ENCODE measurements at places on chromosomes 7 and 10. TPM values are rescaled to one million over a fixed set of nuclear protein-coding genes. Genes with fewer than 3 reads are reported as not detected.

The NYAP1 gene
- total RNA-seq: 4.0 TPM

The C7orf25 gene
- 10.0 TPM for total RNA-seq

The GJD4 gene
- not detected for total RNA-seq

The AKR1C1 gene
- 0.31 TPM for total RNA-seq

DNA sequence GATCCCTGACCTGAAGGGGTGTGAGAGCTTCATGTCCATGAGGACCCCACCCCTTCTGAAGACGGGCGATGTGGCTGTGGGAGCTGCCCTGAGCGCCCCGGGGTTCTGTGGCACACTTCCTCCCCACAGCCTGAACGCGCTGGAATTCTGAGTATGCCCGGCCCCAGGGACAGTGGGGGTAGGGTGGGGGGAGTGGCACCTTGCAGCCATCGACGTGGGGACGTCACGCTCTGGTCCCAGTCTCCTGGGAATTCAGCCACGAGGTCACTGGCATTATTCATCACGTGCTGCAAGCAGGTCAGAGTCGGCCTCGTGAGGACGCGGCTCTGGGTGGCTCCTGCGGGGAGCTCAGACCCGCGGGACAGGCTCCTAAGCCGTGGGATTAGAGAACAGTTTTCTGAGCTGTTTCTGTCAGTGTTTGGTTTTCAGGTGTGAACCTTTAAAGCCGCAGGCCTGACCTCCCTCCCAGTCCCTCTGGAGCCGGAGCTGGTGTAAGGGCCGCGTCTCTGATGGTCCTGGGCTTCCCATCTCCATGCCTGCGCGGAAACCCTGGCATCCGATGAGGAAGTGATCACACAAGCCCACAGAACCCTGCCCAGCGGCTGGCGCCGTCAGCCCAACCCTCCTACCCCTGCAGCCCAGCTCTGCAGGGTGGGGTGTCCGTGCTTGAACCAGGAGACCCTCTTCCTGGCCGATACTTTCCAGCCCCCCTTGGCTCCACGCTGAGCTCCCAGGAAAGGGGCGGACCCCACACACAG lies 16.1 kb downstream of the GPR146 start:
- no peak for DNase-seq

GRCh38 chr10:34826857-34827766 lies 12.0 kb upstream of the PARD3 start:
- DNase-seq: no peak

- DNase-seq: no peak
Observed at GRCh38 chr7:14236834-14237233, 247.4 kb upstream of the ETV1 start.

- DNase-seq: no peak
Observed at GRCh38 chr7:102985176-102985783, 72.5 kb downstream of the LRRC17 start.

- DNase-seq: no peak
Observed at GRCh38 chr10:36373424-36374096, 731.5 kb upstream of the FZD8 start.

DNA sequence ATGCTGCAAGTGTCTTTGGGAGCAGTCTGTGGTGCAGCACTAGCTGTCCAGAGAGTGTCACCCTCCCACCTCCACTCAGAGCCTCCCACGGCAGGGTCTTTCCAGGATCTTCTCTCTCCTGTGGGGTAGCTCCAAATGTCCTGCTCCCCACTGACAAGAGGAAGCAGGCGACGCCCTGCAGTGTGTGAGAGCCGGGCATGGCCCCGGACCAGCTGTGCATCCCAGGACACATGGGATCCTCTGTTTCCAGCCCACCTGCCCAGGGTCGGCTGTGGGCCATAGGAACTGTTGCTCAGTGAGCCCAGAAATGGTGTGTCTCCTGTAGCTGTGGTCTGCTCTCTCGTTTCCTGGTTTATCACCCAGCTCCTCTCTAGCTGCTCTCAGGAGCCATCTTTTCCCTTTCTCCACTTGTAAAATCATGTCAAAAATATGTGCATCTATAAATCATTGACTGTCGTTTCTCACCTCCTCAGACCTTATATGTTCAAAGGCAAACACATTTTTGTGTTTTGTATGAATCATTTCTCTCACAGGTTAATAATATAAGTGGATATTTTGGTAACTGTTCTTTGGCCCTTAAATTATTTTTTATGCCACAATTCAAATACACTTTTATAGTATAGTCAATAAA lies 74.9 kb downstream of the VWC2 start:
- no peak for DNase-seq

DNA sequence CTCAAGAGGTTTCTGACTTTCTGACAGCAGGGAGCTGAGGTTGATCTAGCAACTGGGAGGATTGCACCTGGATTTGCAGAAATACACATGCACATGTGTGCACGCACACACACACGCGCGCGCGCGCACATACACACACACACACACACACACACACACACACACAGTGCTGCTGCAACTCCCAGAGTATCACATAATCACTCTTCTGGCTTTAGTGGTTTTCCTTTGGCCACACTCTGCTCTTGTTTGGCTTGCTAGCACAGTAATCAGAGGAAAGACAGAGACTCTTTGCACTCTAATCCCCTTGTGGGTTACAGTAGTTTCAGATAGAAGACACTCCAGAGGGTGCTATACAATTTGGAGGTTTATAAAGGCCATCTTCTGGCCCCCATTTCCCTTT lies 705.0 kb downstream of the AUTS2 start:
- DNase-seq: no peak

DNA sequence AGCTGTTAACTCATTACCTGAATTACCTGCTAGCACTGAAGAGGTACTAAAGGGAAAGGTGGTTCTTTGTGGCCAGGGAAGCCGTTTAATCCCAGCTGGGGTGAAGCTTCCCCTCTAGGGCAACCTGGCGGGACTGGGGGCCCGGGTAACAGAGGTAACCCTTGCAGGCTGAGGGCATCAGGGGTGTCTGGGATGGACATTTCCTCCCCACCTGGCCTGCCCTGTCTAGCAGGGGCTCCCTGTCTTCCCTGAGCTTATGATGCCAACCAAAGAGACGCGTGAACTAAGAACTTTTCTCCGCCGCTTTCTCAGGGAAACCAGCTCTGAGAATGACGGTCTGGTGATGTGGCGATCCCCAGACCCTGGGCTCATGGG lies 52.8 kb downstream of the UNC5B start:
- DNase-seq: no peak

DNA sequence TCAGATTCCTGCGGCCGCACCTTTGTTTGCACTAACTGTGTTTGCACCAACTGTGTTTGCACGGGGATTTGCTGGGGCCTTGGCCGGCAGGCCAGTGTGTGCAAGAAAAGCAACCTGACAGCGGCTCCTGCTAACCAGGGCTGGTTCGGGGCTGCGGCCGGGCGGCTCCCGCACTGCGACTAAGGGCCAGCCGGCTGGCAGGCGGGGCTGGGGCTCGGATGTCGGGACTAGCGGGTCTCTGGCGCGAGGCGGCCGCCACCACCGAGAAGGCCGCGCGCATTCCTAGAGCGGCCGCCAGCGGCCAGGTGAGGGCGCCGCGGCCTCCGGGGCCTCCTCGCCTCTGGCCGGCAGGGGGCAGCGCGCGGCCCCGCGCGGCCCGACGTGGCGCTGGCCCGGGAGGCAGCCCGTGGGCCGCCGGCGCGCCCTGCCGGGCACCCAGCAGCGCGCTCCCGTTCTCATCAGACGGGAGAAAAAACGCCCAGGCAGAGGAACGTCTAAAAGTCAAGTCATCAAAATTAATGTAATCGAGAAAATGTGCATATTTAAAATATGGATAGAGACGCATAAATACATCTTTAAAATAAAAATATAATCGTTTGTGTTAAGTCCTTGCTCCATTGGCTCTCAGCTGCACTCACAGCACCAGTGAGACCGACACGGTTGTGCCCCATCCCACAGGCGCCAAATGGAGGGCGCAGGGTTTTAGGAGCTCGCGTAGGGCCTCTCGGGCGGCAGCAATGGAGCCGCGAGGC lies 38.5 kb downstream of the ZNF777 start:
- DNase-seq: peak; percentile 15

GRCh38 chr7:79217468-79217867 lies 236.0 kb downstream of the MAGI2 start:
- no peak for DNase-seq

- no peak for DNase-seq
Observed at GRCh38 chr10:88042160-88043100, 179.0 kb downstream of the PTEN start.

- DNase-seq: no peak
Observed at GRCh38 chr7:72467237-72467636, 55.1 kb upstream of the CALN1 start.

- no peak for DNase-seq
Observed at GRCh38 chr7:29063872-29064271, 82.5 kb downstream of the CPVL start.
